Fibroblast of skin of abdomen (primary cell): ENCODE measurements at places on chromosomes 4 and X.

- no peak for DNase-seq
These were observed 37.0 kb upstream of the CXCL8 start for GRCh38 chr4:73703320-73703719.

DNA sequence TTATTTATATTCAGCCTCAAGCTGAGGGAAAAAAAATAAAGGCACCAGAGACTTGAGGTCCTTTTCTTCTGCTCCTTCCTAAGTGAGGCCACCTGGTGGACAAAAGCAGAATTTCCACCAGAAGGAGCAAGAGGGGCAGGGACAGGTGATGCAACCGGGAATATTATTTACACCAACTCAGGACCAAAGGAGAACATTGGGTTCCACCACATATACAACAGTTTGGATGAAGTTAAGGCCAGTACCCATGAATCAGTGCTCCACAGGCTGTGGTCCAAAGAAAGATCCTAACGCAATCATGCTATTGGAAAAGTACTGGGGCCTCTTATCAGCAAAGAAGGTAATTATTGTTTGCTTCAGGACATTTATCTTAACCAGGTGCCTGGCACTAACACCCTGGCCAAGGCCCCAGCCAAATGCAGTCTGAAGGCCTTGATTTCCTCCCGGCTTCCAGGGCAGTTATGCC lies 57.4 kb downstream of the TSC22D3 start:
- DNase-seq: peak; percentile 85

DNA sequence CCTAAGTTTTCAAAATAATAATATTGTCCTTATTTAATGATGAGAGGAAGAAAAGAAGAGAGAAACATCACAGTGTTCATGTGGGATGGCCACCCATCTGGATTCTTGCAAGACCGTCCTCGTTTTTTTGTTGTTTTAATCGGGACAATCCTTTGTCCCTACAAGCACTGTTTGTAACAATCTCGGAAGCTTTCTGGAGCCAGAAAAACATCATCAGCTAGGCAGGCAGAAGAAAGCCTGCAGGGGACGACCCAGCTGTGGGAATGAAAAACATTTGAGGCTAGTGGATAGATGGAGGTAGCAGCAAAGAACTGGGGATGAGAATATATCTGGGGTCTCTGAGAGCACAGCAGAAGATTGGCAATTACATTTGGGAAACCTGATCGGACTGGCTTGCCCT lies 105.6 kb downstream of the DKK2 start:
- no peak for DNase-seq

- DNase-seq: no peak
These were observed 4.0 kb downstream of the JAKMIP1 start for GRCh38 chr4:6196324-6196723.

DNA sequence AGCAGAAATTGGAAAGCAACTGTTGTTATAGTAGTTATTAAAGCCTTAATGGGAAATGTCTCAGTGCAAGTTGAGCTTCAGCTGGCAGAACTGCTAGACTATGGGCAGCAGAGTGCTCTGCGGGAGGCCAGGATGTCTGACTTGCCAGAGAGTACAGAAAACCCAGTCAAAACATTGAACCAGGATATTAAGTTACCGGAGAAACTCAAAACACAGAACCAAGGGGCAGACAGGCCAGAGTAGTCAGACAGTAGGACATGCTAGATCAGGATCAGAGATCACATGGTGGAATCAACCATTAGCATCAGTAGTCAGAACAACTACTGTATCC lies 72.9 kb upstream of the TNIP3 start:
- no peak for DNase-seq

GRCh38 chr4:132284910-132285426 lies 864.1 kb upstream of the PCDH10 start:
- DNase-seq: no peak

GRCh38 chr4:7058792-7059191 lies 9.1 kb downstream of the GRPEL1 start:
- no peak for DNase-seq

DNA sequence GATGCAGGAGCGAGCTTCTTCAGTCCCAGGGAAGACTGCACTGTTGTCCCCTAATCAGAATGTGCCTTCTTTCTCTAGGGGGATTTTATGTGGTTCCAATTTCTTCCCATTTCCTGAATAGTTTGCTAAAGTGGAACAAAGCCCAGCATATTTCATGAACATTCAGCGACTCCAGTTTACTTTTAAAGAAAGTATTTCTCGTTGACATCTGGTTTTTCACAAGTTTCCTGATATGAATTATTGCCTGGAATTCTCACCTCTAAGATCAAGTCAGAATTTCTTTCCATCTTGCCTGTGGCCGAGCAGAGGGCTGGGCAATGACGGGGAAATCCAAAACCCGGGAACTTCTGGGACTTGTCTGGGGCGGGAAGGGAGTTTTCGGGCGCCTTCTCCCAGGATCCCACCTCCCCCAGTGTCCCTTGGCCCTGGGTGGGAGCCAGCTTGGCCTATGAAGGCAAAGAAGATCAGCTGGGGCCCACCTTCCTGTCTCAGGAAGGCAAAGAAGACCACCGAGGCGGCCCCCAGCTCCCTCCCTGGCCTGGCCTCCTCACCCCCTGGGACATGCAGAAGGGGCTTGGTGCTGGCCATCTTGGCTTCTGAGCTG lies 15.4 kb downstream of the SORCS2 start:
- DNase-seq: peak; percentile 81

DNA sequence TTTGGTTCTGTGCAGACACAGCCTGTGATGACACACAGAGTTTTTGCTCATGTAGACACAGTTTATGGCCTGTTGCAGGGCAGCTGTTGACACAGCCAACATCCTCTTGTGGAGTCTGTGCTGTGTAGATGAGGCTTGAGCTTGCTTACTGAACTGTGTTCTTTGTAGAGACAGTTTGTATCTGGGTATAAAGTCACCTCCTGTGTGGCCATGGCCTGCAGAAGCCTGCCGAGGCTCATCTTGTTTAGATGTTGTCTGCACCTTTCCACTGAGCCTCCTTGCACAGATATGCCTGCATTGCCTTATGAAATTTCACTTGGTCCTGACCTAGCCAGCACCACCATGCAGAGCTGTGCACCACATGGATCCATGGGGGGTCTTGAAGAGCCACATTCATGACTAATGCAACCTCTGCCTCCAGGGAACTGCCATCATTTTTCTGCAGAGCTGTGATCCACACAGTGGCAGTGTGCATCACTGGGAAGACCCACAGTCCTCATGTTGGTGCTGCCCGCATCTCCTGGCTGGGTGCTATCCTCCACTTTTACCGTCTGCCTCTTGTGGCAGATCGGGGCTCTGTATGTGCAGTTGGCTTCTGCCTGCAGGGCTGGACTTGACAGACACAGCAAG lies 198.0 kb upstream of the MAMLD1 start:
- peak; percentile 2 for DNase-seq

- peak; percentile 77 for DNase-seq
These were observed 64.9 kb upstream of the SCOC start for GRCh38 chr4:140308366-140309123.

DNA sequence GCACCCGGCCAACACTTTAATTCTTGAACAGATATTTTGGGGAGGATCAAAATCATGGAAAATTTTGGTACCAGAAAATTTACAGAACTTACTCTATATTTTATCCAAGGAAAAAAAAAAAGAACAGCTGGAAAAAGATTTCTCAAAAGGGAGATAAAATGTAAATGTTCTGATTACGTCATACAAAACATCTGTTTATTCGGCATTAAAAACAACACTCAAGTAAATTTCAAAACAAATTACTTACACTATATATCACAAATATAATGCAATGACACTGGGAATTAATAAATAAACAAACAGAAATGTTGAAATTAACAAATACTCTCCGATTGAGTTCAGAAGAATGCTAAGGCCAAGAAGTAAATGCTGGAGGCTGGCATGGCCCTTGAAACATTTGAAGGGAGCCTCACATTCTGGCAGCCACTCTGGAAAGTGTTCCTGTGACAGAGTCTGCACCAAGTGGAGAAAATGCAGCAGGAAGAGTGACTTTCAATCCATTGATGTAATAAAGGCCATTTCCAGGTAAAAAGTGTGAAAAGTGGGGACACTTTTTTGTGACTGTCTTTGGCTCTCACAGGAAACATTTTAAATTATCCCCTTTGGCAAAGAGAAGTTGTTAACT lies 486.0 kb upstream of the CTSO start:
- no peak for DNase-seq

- DNase-seq: peak; percentile 99
These were observed 7.8 kb downstream of the RBM47 start for GRCh38 chr4:40621592-40622512.
